ENCODE measurements at places on chromosomes 16 and 17.
A peak's percentile ranks its signal among the peaks of the same experiment; 100 is the strongest.

GRCh38 chr17:16473044-16474011, 18.7 kb downstream of the LRRC75A start:
- no peak for DNase-seq

- peak; percentile 37 for DNase-seq
These were observed 28.8 kb downstream of the GINS2 start for GRCh38 chr16:85659805-85660511.

GRCh38 chr16:73371584-73372319, 323.8 kb upstream of the ZFHX3 start:
- DNase-seq: no peak

DNA sequence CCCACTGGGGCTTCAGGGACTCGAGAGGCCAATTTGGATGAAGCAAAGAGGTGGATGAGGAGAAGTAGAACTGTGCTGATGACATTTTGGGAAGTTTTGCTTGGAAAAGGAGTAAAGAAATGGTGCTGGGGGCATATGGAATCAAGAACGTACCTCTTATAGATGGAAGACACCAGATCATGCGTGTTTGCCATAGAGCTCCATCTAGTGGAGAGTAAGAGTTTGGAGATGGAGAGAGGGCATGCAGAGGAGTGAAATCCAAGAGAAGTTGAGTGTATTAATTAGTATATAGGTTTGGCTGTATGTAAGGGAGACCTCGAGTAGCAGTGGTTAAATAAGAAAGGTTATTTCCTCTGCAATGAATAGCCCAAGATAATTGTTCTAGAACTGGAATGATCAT, 56.0 kb downstream of the SHISA6 start:
- no peak for DNase-seq

GRCh38 chr17:10435096-10435495, 13.3 kb upstream of the MYH8 start:
- DNase-seq: no peak

- DNase-seq: no peak
These were observed 146.1 kb downstream of the GAS7 start for GRCh38 chr17:10052106-10052813.

GRCh38 chr16:4675864-4676786, 17.2 kb upstream of the NUDT16L1 start:
- DNase-seq: no peak

- DNase-seq: peak; percentile 50
These were observed 51.4 kb downstream of the HS3ST3A1 start for GRCh38 chr17:13550291-13550690.

DNA sequence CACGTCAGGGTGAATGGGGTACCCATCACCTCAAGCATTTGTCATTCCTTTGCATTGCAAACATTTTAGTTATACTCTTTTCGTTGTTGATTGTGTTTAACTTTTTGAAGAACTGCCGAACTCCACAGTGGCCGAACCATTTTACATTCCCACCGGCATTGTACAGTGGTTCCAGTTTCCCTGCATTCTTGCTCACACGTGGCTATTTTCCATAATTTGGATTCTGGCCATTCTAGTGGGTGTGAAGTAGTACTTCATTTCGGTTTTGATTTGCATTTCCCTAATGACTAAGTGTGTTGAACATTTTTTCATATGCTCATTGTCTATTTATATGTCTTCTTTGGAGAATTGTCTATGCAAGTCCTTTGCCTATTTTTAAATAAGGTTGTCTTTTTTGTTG, 13.0 kb downstream of the NOL11 start:
- no peak for DNase-seq

DNA sequence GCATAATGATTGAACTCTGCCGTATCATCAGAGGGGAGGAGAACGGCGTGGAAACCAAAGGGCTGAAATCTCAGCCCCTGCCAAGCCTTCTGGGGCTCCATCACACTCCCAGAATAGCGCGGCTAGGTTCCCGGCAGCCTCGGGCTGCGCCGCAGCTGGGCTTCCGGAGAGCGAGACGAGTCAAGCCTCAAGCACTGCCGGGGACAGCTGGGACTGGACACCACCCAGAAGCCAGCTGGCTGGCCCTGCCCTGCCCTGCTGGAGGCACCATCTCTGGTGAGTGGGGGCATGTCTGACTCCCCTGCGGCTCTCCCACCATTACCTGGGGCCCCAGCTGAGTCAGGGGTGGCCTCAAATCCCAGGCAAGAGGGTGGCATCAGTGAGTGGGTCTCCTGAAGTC, 7.2 kb upstream of the GPRC5C start:
- no peak for DNase-seq

- no peak for DNase-seq
These were observed 12.9 kb downstream of the KRT16 start for GRCh38 chr17:41599680-41600079.

DNA sequence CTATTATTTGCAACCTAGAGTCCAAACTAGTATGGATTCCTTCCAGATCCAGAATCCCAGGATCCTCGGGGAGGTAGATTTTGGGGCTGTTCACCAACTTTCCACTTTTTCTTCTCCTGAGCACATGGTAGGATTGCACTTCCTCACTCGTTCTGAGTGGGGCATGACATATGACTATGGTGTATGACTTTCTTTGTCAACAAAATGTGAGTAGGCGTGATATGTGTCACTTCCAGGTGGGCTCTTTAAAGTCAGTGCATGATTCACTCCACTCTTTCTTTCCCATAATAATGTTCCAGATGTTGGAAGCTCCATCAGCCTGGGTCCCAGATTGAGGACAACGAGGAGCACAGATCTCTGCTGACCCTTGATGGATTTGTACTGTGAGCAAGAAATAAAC, 21.5 kb downstream of the IRX5 start:
- no peak for DNase-seq

DNA sequence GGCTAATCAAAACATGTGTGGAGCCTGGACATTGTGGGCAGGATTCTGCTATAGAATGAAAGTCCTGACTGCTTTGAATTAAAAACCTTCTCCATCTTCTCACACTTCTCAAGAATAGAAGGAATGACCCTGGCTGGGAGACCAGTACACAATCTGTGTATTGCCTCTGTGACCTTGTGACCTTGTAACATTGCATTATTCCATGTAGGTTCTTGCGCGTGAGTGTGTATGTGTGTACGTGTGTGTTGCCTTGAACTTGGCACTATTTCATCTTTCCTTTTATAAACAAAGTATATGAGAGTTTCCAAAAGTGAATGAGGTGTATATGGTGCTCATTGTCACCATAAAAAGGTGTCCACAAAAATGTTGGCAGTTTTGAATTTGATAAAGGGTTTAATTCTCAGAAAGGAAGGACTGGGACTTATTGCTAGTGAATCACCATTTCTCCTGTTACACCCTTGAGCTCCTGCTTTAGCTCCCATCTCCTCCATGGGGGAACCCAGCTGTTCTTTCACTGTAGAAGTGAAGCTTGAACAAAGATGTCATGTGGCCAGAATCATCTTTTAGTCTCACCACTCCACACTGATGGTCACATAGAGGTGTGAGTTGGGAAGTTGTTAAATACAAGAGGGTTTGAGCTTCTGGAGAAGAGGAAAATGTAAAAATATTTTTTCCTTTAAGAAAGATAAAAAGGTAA, 244.9 kb downstream of the FTO start:
- no peak for DNase-seq

GRCh38 chr17:75525806-75526554, 483 bp downstream of the LLGL2 start:
- no peak for DNase-seq

GRCh38 chr16:12120217-12120981, 143.9 kb downstream of the SNX29 start:
- DNase-seq: peak; percentile 42

DNA sequence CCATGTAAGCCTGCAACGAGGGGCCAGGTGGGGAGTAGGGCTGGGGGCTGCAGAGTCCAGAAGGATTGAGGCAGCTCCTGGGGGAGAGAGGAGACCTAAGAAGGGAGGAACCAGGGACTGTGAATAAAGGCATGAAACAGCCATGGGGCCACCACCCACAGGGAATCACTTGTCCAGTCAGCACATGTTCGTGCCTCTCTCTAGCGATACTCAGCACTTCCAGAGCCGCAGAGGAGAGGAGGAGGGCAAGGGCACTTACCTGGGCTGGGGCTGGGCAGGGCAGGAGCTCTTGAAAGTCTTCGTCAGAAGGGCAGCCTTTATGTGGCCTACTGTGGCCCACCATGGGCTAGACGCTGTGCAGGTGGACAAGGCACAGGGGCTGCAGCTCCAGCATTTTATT, 24.2 kb downstream of the CACNA1G start:
- no peak for DNase-seq

DNA sequence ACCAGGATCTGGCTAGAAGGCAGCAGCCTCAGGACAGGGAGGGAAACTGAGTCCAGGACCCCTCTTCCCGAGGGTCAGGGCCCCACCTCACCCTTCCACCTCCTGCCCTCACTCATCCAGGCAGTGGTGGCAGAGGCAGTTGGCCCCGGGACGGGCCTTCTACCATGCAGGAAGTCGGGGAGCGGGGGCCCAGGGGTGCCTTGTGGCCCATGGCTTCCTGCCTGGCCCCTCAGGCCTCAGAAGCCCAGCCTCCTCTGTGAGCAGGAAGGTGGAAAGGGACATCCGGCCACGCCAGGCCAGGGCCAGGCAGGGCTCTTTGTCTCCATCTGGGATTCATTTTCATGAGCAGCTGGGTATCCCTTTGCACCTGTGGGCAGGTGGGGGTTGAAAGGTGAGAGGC, 58.5 kb downstream of the BAHCC1 start:
- no peak for DNase-seq

GRCh38 chr17:69809331-69809730, 265.7 kb upstream of the KCNJ16 start:
- DNase-seq: no peak

Measured in HFFc6 (cell line).